Suppressor macrophage treated with lipopolysaccharide for 4 hours (primary cell): ENCODE measurements at places on chromosomes 12 and 14.

DNA sequence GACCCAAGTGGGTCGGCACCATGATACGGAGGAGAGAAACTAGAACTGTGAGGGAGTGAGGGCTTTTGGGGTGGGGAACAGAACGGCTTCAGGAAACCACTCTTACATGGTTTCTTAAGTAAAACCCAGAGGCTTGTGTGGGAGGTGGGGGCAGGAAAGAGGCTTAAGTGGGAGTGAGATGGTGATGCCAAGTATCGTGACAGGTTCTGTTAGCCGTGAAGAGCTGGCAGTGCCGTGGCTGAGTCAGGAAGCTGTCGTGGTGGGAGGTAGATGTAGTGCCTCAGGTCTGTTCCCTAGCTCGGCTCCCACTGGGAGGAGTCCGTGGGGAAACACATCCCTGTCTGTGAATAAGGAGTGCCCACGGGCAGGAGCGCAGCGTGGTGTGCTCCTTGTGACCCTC lies 185.8 kb upstream of the FKBP4 start:
- no peak for DNase-seq

DNA sequence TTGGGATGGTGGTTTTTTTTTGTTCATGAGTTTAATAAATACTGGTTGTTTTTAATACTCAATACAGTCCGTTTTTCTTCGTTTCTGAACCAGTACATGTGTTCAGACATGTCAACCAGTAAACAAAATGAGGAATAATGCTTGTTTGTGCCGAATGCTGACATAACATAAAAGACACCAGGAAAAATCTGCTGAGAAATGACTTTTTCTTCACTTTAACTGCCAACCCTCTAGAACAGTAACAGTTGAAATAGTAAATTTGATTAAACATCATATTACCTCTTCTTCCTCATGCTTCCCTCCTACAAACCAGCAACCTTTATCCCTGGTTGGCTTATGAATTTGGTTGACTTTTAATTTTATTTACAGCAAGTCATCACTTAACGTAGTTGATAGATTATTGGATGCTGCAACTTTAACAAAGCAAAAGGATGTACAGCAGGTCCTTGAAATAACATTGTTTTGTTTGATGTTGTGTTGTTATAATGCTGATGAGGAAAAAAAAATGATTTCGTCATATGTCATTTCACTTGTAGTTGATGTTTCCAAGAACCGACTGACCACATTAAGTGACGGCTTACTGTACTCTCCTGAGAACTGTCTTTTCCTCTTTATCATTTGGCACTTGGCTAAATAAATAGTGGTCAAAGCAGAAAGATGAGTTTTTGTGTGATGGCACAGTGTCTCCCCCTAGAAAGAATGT lies 340.5 kb downstream of the TMTC2 start:
- no peak for DNase-seq

- DNase-seq, result no peak
These were observed 1.2 kb downstream of the NTN4 start for GRCh38 chr12:95789126-95790032.

DNA sequence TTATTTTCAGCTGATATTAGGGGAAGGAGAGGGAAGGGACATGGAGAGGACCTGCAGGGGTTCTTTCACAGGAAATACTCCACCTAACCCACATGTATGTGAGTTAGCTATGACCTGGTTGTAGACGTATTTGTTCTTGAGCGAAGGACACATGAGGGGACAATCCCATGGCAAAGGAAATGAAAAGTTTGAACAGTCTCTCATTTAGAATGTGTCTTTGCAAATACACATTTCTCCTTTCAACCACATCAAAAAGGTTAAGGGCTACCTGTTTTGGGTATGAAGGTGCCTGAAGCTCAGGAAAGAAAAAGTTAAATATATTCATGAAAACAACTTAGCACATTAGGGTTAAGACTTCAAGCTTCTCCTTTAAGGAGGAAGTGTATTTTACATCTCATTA lies 7.4 kb downstream of the PYGL start:
- DNase-seq, result no peak

DNA sequence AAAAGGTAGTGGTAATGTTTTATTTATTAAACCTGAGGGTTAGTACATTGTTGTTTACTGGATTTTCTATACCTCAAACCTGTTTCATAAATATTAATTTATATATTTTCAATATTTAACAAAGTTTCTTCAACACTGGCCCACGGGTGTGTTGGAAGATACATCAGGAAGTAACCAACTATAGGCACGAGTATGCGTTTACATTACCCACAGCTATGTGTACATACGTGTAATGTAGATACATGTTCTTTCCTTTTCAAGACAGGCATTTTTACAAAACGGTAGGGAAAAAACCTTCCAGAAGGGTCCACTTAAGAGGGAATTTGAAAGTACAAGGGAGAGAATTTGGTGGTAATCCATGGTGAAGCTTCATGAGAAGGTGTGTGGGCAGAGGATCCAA lies 17.8 kb upstream of the KCNA1 start:
- DNase-seq, result no peak
